ENCODE measurements at places on chromosomes 1 and 21. TPM values are rescaled to one million over a fixed set of nuclear protein-coding genes. Genes with fewer than 3 reads are reported as not detected.

- no peak overlapping the region for H3K4me3 ChIP-seq
- peaks cover 25% of the 10 kb centered on the region for H3K36me3 ChIP-seq
- peaks cover 28% of the 10 kb centered on the region for H3K4me1 ChIP-seq
- H3K27ac ChIP-seq = no peak overlapping the region
- no peak for DNase-seq
Measured at GRCh38 chr1:27876341-27877114, 4.2 kb downstream of the THEMIS2 start.

- H3K4me3 ChIP-seq = no peak overlapping the region
- H3K36me3 ChIP-seq = no peaks in the 10 kb centered on the region
- no peaks in the 10 kb centered on the region for H3K4me1 ChIP-seq
- H3K27me3 ChIP-seq = no peaks in the 10 kb centered on the region
- no peak for DNase-seq
- no peak overlapping the region for H3K27ac ChIP-seq
Measured at GRCh38 chr1:43473463-43473862, 19.7 kb upstream of the HYI start.

- H3K27me3 ChIP-seq = no peaks in the 10 kb centered on the region
- DNase-seq = no peak
- no peak overlapping the region for H3K4me3 ChIP-seq
- no peaks in the 10 kb centered on the region for H3K36me3 ChIP-seq
- H3K4me1 ChIP-seq = peaks cover 19% of the 10 kb centered on the region
Measured at GRCh38 chr21:31282095-31282709, 61.9 kb downstream of the TIAM1 start.

Gene CD53
- polyA plus RNA-seq = 1,104 TPM

DNA sequence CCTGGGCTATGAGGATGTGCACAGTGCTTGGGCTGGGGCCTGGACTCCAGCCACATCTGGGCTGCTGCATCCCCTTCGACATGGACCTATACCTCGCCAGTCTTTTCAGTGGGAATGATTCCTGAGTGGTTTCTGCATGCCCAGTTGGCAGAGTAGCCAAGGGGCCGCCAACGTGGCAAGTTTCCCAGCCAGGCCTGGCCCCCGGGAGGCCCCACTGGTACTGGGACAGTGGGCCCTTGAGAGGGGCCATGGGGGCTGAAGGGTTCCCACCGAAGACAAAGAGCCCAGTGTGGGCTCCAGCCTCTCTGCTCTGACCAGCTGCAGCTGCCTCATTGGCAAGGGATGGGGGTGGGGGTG, 15.4 kb downstream of the RAP1GAP start:
- no peak for DNase-seq
- H3K27ac ChIP-seq = no peak overlapping the region
- no peaks in the 10 kb centered on the region for H3K27me3 ChIP-seq
- H3K4me1 ChIP-seq = peaks cover 11% of the 10 kb centered on the region
- H3K4me3 ChIP-seq = no peak overlapping the region
- no peaks in the 10 kb centered on the region for H3K36me3 ChIP-seq

- no peak overlapping the region for H3K27ac ChIP-seq
- DNase-seq = no peak
- no peaks in the 10 kb centered on the region for H3K27me3 ChIP-seq
Measured at GRCh38 chr1:243733670-243734307, 116.3 kb downstream of the AKT3 start.

Gene CA6
- 3.7 TPM for polyA plus RNA-seq

DNA sequence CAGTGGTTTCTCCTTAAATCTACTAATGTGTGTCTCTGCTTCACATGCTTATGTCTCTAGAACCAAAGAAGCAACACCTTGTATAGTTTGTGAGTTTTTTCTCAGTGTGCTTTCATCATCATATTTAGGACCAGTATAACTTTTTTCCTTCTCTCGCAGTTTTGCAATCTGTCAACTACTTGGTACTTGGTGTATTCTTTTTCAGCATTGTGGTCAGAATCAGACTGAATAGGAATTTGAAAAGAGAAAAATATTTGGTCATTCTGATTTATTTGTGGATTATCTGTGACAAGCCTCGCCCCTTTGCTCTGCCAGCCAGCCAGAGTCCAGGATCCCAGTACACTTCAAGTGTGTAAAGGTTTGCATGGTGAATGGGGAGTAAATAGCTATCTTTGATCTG, 122.3 kb downstream of the C1orf21 start:
- H3K4me3 ChIP-seq = no peak overlapping the region
- H3K4me1 ChIP-seq = no peaks in the 10 kb centered on the region
- no peaks in the 10 kb centered on the region for H3K27me3 ChIP-seq

GRCh38 chr1:45291716-45292115, 35.0 kb upstream of the HPDL start:
- no peak overlapping the region for H3K27ac ChIP-seq
- no peaks in the 10 kb centered on the region for H3K27me3 ChIP-seq
- DNase-seq = no peak
- H3K36me3 ChIP-seq = no peaks in the 10 kb centered on the region

Gene ANGPTL3
- not detected for polyA plus RNA-seq

Gene AMY2A
- polyA plus RNA-seq = not detected

GRCh38 chr1:230098723-230099122, 31.7 kb downstream of the GALNT2 start:
- no peaks in the 10 kb centered on the region for H3K27me3 ChIP-seq
- peaks cover 8% of the 10 kb centered on the region for H3K4me1 ChIP-seq
- H3K4me3 ChIP-seq = no peak overlapping the region

DNA sequence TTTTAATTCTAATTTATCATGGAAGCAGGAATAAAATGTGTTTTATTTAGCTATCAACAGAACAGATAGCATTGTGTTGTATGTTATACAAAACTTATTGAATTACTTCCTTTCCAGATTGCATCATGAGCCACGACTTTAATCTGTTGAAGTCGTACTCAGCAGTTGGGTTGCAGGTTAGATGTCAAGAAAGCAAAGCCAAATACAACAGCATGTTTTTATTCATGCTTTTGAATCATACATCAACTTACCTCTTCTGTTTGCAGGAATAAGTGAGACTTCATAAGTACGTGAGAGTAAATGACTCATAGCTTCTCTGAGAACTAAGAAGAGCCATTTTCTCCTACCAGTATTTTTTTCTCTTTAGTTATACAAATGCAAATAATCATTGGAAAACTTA, 110.8 kb upstream of the ADGRL4 start:
- H3K27ac ChIP-seq = no peak overlapping the region
- no peak for DNase-seq
- H3K4me1 ChIP-seq = no peaks in the 10 kb centered on the region
- no peak overlapping the region for H3K4me3 ChIP-seq

Gene CAMK2N1
- polyA plus RNA-seq = 1.7 TPM

DNA sequence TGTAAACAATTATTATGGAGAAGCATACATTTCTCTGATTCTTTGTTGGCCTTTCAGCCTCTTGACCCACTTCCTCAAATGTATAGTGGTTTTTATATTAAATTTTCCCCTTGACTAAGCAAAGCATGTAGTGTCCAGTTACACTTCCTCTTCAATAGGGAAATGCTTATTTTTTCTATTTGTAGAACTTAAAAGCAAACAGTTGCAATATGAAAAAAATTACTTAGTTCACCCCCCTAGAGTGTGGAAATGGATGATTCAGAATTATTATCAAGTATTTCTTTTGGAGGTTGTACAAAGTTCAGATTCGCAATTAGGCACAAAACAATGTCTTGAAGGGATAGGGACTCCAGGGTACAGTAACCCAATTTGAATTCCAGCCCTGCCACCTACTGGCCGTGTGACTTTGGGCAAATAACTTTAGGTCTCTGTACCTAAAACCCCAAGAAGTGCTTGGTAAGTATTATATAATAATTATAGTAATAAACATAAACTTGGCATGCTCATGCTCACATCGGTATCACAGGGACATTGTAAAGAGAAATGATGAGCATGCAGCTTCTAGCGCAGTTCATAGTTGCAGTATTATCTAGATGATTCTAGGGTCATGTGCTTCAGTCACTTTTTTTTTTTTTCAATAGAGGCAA, 28.6 kb upstream of the IFNGR2 start:
- H3K27ac ChIP-seq = no peak overlapping the region
- no peaks in the 10 kb centered on the region for H3K27me3 ChIP-seq

Measured in CD8-positive, alpha-beta memory T cell (primary cell).